ENCODE measurements at places on chromosomes 1 and 21. TPM values are rescaled to one million over a fixed set of nuclear protein-coding genes. Genes with fewer than 3 reads are reported as not detected.
A peak's percentile ranks its signal among the peaks of the same experiment; 100 is the strongest.

- no peak overlapping the region for H3K4me3 ChIP-seq
- 0 out of 3 replicates have a peak overlapping the region, but pooled peaks have one; percentile 7 for H3K27ac ChIP-seq
- no peak for DNase-seq
- H3K4me1 ChIP-seq: peaks cover 5% of the 10 kb centered on the region
- H3K27me3 ChIP-seq: no peaks in the 10 kb centered on the region
Measured at GRCh38 chr1:235270625-235271024, 57.4 kb downstream of the ARID4B start.

DNA sequence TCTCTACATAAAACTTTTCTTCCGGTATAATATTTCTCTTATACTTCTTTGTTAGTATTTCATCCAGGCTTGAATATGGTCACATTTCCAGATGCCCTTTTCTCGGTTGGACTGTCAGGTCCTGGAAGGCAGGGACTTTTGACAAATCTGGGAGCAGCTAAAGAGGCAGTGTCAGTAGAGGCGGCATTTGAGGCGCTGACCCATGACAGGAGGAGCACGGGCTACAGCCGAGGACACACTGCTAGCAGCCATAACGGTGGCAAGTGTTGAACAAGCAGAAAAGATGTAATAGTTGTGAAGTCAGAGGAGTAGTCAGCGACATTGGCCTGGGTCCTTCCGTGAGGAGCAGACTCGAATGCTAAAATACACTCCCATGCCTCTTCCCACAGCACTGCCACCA, 14.5 kb upstream of the NRIP1 start:
- H3K4me1 ChIP-seq: no peaks in the 10 kb centered on the region
- H3K27me3 ChIP-seq: no peaks in the 10 kb centered on the region
- H3K36me3 ChIP-seq: no peaks in the 10 kb centered on the region
- H3K27ac ChIP-seq: no peak overlapping the region

DNA sequence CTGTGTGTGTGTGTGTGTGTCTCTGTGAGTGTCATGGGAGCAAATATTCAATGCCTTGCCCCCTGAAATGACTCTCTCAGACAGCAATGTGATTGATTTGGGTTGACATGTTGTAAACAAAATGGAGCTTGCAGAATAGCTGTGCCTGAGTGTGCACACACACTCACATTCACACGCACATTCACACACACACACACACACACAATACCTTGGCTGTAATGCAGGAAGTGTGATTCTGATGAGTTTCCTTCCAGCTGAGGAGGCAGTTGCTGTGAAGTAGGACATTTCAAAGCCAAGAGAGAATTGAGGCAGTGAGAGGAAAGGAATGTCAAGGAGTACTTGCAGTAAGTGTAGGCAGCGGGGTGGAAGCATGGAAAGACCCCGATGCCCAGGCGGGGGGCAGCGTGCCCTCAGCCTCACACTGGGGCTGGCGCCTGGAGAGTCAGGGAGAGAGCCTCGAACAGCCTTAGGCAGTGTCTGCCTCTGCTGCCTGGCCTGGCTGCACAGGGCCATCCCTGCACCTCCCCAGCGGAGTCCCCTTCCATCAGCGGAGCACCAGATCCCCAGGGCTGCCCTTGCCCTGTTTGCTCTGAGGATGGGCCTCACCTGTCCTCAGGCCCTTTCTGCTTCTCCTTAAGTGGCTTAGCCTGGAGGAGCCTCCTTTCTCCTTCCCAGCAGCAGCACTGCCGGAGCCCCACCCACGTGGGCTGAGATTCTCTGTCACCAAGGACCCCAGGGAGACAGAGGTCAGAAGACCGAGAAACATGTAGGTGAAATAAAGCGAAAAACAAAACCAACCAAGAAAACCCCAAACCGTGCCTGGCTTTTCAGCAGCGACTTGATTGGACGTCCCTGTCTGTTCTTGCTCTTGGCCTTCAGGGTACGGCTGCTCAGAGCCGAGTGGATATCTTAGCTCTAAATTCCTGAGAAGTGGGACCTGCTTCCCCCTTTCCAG, 9.2 kb downstream of the VASH2 start:
- no peaks in the 10 kb centered on the region for H3K36me3 ChIP-seq
- H3K27me3 ChIP-seq: peaks cover 95% of the 10 kb centered on the region
- no peak overlapping the region for H3K4me3 ChIP-seq
- peaks cover 4% of the 10 kb centered on the region for H3K4me1 ChIP-seq

- no peaks in the 10 kb centered on the region for H3K4me1 ChIP-seq
- H3K4me3 ChIP-seq: no peak overlapping the region
- no peak for DNase-seq
- H3K27ac ChIP-seq: no peak overlapping the region
Measured at GRCh38 chr1:166184897-166185296, 18.1 kb upstream of the FAM78B start.

Gene PDZK1IP1
- 0.33 TPM for total RNA-seq

Gene PCBP3
- total RNA-seq: 0.34 TPM

DNA sequence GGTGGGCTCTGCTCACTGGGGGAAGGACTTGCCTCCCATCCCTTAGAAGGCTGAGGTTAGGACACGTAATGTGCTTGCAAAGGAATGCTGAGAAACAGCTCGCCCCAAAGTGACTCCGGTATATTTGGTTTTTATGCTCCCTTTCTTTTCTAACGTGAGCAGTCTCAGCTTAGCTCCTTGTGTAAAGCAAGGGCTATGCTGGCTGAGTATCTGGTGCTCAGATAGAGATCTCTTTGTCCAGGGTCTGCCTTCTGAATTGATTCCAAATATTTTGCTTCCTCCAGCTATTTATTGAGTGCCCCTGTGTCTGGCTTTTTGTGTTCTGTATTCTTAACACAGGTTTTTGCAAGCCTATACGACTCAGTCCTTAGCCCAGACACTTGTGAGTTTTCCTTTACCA, 94.5 kb upstream of the ARTN start:
- peaks cover 21% of the 10 kb centered on the region for H3K36me3 ChIP-seq
- H3K4me3 ChIP-seq: no peak overlapping the region
- no peaks in the 10 kb centered on the region for H3K27me3 ChIP-seq
- DNase-seq: no peak
- peaks cover 32% of the 10 kb centered on the region for H3K4me1 ChIP-seq
- H3K27ac ChIP-seq: no peak overlapping the region

DNA sequence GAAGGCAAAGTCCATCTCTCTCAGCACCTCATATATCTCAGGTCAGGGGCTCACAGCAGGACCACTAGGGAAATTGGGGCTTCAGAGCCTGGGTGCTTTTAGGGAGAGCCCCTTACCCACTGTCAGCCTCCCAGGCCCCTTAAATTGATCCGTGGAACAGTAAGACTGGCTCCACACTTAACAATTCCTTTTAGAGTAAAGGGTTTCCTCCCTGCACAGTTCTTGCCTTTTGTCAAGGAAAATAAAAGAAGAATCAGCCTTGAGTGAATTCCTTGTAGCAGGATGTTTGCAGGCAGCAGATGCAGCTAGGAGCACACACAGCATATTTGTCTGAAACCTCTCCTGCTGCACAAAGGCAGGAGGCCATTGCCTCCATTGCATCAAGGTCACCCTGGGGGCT, 184.9 kb downstream of the SEC16B start:
- H3K36me3 ChIP-seq: no peaks in the 10 kb centered on the region
- H3K4me3 ChIP-seq: no peak overlapping the region
- DNase-seq: no peak
- H3K4me1 ChIP-seq: no peaks in the 10 kb centered on the region
- no peak overlapping the region for H3K27ac ChIP-seq
- H3K27me3 ChIP-seq: no peaks in the 10 kb centered on the region

DNA sequence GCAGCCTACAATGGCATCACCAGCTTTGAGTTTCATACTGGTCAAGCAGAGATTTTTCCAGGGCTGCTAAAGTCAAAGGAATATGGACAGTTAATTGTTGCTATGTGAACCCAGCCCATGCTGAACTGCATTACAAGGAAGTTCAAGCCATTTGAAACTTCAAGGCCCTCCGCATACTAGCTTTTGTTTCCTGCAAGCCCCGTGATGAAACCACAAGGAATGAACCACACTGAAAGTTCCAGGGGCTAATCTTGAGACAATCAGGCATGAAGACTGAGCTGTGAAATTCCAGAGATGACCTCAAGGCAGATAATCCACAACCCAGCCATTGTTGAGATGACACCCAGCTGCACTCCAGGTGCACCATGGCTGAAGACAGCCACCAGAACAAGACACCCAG, 180.8 kb downstream of the C1orf21 start:
- no peaks in the 10 kb centered on the region for H3K4me1 ChIP-seq
- H3K27me3 ChIP-seq: peaks cover 16% of the 10 kb centered on the region
- no peak for DNase-seq
- no peaks in the 10 kb centered on the region for H3K36me3 ChIP-seq
- no peak overlapping the region for H3K4me3 ChIP-seq

DNA sequence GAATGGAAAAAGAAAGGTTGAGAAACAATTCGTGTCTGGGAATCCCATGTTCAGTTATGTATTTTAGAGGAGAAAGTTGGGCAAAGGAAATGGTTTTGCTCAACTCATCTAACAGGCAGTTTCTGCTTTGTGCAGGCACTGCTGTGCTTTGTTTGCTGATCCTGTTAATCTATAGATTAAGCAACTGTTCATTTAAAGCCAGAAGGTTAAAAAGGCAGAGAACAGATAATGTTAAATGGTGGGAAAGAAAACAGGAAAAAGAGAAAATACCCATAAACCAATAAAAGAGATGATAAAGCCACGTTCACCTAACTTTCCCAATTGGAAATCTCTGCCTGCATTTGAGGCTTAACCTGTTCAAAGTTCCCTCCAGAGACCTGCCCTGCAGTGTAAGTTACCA, 70.0 kb downstream of the APP start:
- no peak overlapping the region for H3K4me3 ChIP-seq
- no peak for DNase-seq
- H3K27me3 ChIP-seq: no peaks in the 10 kb centered on the region

Gene WDR64
- not detected for total RNA-seq
